ENCODE measurements at places on chromosomes 2 and 18. TPM values are rescaled to one million over a fixed set of nuclear protein-coding genes. Genes with fewer than 3 reads are reported as not detected.
A peak's percentile ranks its signal among the peaks of the same experiment; 100 is the strongest.

BMP10 gene
- not detected for total RNA-seq

ATP8B1 gene
- 7.5 TPM for total RNA-seq

PDE1A gene
- total RNA-seq: not detected

RIT2 gene
- not detected for total RNA-seq

MFSD2B gene
- not detected for total RNA-seq

CPS1 gene
- total RNA-seq: 16.0 TPM

DPY30 gene
- total RNA-seq: 99.9 TPM

RAB31 gene
- total RNA-seq: 72.2 TPM

GPR45 gene
- 0.29 TPM for total RNA-seq

PRSS56 gene
- total RNA-seq: not detected

FAP gene
- 21.1 TPM for total RNA-seq

EFR3B gene
- 0.39 TPM for total RNA-seq

RNF125 gene
- total RNA-seq: not detected

DNA sequence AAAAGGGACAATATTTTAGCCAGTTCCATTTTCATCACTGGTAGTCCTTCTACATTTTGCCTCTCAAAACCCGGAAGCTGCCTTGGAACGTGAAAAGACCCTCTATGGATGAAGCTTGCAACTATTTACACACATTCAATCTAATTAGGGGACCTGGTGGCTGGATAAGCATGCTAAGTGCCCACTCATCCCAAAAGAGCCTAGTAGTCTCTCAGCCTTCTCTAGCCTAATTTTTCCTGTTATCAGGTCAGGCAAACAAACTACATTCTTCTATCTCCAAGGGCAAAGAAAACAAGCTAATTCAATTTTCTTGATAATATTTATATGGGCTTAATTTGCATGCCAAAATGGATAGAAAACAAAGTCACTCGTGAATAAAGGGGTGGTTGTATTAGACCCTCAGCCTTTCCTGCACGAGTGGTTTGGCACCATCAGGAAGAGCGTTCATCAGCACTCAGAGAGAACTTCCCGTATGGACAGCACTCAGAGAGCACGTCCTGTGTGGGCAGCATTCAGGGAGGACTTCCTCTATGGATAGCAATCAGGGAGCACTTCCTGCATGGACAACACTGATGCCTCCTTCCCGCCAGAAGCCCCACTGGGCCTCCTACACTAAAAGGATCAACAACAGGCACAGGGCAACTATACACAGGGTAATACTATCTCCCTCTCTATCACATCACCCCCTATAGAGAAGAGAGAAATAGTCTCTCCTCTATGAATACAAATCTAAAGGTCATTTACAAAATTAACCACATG is 122.2 kb downstream of the RBMS1 start:
- peak; percentile 50 for DNase-seq

DNA sequence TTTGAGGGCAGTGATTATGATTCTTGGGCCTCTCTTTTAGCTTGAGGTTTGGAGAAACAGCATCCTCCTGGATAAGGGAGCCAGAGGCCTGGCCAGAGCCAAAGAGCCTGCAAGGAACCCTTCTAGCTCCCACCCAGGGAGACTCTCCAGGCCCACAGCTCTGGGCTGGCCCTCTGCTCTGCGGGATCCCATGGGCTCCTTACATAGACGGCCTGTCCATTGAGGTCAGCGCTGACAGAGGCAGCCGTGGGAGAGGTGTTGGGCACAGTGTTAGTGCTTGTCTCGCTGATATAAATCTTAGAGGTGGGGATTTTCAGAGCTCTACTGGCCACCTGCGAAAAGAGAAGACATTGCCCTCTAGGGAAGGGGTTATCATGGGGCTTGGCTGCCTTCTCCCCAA is 67.2 kb downstream of the XDH start:
- no peak for DNase-seq

DNA sequence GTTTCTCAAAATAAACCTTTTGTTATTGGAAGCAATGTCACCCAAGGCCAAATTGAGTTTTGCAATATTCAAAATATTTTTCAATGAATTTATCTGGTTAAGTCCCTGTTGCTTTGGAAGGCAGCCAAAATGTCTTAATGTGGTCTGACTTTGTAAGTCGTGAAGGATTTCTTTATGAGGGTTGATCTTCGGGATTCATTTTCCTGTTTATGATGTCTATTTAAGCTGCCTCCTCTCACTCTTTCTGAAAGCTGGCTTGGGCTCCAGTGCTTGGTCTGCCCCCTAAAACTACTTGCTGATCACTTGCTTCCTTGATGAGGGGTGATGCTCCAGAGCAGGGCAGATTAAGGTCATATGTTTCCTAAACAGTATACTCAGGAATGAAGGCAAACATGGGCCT is 141.1 kb downstream of the ANTXR1 start:
- no peak for DNase-seq

DNA sequence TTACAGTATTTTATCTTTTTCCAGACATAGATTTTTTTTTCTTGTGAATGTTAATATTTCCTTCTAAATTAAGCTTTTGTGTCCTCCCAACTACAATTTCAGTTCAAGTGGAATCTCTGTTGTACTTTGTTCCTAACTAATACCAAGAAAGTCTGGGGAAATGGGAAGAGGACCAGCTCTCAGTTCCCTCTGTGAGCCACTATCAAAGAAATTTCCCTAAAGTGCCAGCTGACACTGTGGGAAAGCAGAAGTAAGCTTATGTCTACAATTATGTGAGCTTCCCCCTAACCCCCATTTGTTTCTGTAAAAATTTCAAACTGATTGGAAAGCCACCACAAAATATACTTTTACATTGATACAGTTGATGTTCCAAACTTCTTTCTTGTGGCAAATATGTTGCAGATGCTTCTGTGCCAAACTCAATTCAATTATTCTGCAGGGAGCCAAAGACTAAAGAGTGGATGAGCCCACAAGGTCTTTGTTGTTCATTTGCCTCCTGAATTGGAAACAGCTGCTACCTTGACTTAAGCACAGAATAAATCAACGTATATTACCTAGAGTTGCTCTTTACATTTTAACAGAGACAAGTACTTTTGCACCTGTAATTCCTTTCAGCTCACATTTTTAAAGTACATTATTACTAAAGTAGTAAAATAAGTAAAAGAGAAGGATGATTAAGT is 306.6 kb downstream of the PTH2R start:
- no peak for DNase-seq

GRCh38 chr2:59184276-59185020 is 943.3 kb upstream of the FANCL start:
- DNase-seq: no peak

DNA sequence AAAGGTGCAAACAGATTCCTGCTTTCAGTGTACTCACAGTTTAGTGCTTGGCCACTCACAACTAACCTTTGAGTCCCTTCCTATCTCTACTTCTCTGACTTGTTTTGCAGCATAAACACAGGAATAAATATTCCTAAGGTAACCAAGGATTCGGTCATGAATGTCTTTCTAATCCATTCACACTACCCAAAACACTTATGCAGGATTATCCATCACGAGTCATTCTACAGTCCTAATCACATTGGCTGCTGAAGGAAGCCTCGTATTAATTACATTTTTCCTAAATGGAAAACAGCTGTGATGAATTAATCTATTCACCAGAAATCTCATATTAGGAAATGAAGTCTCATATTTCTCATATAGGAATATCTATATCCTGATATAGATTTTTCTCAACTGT is 16.3 kb downstream of the RDH14 start:
- no peak for DNase-seq

- peak; percentile 52 for DNase-seq
These were observed 864 bp downstream of the LBH start for GRCh38 chr2:30231996-30232800.

- DNase-seq: no peak
These were observed 61.9 kb upstream of the LDAH start for GRCh38 chr2:20884829-20885228.

DNA sequence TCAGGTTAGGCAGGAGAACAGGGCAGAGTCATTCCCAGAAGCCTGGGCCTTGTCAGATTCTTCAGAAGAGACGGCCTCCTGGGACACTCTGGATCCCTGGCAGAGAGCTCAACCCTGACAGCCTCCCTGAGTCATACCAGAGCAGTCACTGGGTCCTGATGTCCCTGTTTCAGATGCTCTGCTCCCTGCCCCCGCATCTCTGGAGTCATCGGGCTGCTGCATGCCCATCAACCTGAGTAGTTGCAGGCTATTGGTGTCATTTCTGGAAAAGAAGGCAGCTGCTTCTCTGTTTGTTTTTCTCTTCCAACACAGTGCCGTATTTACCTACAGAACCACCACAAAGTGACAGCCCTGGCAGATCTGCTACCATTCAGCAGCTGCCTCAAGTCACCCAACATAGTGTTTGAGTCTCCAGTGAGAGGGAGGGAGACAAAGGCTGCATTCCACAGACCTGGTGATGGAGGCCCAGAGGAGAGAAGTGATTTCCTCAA is 145.1 kb downstream of the B3GNT2 start:
- DNase-seq: no peak

GRCh38 chr2:191351298-191351697 is 106.1 kb downstream of the MYO1B start:
- no peak for DNase-seq

GRCh38 chr18:40168026-40168425 is 1787.0 kb upstream of the PIK3C3 start:
- no peak for DNase-seq

GRCh38 chr2:3222636-3223035 is 155.0 kb downstream of the EIPR1 start:
- DNase-seq: no peak

DNA sequence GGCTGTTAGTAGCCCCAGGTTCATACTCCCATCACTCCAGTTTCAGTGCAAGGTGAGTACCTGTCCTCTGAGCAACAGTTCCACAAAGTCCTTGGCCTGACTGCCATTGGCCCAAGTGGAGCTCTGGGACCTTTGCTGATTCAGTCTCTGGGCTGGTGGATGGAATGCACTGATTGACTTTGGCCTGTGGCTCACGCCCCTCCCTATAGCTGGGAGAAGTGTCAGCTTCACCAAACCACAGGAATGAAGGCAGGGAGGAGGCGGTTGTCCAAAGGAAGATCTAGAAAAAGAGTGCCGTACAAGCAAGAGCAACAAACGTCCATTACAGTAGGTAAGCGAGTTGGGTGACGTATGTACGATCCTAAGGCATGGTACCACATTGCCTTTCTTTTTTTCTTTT is 34.0 kb downstream of the QPCT start:
- DNase-seq: peak; percentile 54

DNA sequence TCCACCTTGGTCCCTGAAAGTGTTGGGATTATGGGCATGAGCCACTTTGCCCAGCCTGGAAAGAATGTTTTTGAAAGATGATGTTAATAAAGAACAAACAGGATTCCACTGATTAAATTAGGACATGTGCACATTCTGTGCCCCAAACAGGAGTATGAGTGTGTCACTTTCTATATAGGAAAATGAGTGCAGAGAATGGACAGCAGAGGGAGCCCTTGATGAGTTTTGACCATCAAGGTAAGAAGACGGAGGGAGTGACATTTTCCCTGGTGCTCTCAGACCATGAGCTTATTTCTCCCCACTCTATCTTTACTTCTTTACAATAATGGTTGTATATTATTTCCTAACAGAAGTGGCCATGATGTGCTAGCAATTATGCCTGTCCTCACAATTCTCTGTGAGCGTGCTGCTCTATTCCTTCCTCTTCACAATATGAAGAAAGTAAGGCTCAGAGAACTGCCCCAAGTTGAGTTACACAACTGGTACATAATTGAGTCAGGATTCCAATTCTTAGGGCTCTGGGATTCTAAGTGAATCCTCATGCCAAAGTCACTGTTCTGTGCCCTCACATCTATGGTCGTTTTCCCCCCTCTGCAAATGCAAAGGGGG is 20.6 kb downstream of the RPL37A start:
- peak; percentile 67 for DNase-seq

- peak; percentile 89 for DNase-seq
These were observed 2.1 kb downstream of the BCL2L11 start for GRCh38 chr2:111122631-111123421.

GRCh38 chr2:25903216-25903776 is 25.0 kb upstream of the ASXL2 start:
- DNase-seq: no peak

- no peak for DNase-seq
These were observed 237.3 kb upstream of the MYT1L start for GRCh38 chr2:2568411-2568810.

GRCh38 chr18:75760208-75760607 is 332.7 kb upstream of the SMIM21 start:
- DNase-seq: no peak

GRCh38 chr2:73998451-73998850 is 13.7 kb downstream of the TET3 start:
- DNase-seq: no peak

GRCh38 chr2:199130501-199130900 is 327.2 kb downstream of the SATB2 start:
- DNase-seq: no peak

DNA sequence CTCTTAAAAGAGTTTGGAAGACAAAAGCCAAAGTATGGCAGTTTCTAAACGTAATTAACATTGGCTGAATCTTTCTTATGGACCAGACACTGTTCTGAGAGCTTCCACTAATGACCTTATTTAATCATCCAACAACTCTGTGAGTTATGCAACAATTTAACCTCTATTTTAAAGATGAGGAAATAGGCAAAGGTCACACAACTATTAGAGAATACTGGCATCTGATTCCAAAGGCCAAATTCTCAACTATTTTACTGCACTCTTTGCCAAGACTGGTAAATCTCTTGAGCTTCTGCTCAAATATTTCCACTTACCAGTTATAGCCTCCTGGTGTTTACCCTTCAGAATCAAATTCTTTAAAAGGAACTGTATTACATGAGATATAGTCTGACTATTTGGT is 42.1 kb upstream of the ERMN start:
- DNase-seq: no peak

GRCh38 chr2:11787991-11788390 is 41.6 kb downstream of the LPIN1 start:
- DNase-seq: no peak

GRCh38 chr18:77042583-77042982 is 90.0 kb downstream of the MBP start:
- DNase-seq: no peak

- peak; percentile 65 for DNase-seq
These were observed 44.8 kb upstream of the EHBP1 start for GRCh38 chr2:62660582-62661262.

DNA sequence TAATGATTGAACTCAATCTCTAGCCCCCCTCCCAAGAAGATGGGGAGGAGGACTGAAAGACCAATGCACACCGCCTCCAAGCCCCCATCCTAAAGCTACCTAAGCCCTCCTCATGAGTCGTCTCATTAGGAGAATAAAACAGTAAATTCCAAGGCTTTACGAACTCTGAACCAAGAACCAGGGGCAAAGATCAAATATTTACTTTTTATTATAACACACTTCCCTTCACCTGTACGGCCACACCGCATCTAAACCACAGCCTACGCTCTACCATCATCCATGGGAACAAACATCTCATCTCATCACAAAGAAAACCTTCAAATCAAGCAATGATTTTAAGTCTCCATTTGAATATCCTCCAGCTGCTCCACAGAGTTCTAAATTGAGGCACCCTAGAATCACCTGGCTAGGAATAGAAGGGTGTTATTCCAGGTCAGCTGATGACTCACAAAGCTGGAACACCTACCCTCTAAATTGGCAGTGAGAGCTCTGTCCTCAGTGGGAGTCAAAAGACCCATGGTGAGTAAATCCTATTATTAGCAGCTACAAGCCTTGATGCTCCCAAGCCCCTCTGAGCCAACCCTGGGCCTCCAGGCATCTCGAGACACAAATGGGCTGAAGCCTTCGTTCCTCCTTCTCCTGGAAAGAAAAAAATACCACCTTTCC is 45.6 kb upstream of the BZW1 start:
- no peak for DNase-seq

Measured in SJSA1 (cell line).